ENCODE measurements at places on chromosomes 6 and 20.

DNA sequence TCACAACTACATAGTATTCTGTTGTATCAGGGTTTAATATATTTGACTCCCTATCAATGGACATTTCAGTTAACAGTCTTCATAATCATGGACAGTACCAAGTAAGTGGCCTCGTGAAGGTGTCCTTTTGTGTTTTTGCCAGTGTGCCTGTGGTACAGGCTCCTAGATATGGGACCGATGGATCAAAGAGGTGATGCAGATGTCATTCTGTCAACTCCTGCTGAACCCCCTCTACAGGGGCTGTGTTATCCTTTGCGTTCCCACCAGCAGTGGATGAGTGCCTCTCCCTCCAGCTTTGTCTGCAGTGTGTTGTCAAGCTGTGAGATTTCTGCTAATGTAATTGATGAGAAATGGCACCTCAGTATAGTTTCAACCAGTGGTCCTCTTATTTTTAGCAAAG, 210.7 kb downstream of the QKI start:
- DNase-seq: no peak

GRCh38 chr6:111573892-111574797, 31.5 kb downstream of the TRAF3IP2 start:
- peak; percentile 91 for DNase-seq

DNA sequence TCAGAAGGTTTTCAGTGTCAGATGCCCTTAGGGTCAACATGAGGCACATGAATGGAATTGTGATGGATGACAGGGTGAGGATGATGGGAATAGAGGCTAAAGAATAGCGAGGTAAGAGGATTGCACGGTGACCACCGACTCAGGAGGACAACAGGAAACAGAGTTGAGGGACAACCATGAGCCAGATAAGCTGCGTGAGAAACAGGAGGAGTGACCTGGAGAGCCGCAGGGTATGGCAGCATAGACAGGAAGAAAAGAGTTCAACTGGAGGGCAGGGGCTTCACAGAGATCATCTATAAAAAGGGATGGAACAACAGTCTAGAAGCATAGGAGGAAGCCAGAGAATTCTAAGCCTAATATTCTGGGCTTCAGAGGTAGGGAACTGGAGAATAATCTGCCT, 84.7 kb upstream of the ENPP5 start:
- no peak for DNase-seq

- no peak for DNase-seq
Measured at GRCh38 chr20:19850198-19850533, 92.1 kb downstream of the RIN2 start.

GRCh38 chr20:20551409-20551808, 161.0 kb downstream of the RALGAPA2 start:
- no peak for DNase-seq

GRCh38 chr20:44811150-44811685, 872 bp upstream of the RIMS4 start:
- no peak for DNase-seq

GRCh38 chr20:6590891-6591637, 176.4 kb upstream of the BMP2 start:
- peak; percentile 79 for DNase-seq

- DNase-seq: no peak
Measured at GRCh38 chr6:51737580-51738360, 349.6 kb downstream of the PKHD1 start.

- DNase-seq: no peak
Measured at GRCh38 chr20:9467995-9468394, 46.4 kb upstream of the LAMP5 start.

DNA sequence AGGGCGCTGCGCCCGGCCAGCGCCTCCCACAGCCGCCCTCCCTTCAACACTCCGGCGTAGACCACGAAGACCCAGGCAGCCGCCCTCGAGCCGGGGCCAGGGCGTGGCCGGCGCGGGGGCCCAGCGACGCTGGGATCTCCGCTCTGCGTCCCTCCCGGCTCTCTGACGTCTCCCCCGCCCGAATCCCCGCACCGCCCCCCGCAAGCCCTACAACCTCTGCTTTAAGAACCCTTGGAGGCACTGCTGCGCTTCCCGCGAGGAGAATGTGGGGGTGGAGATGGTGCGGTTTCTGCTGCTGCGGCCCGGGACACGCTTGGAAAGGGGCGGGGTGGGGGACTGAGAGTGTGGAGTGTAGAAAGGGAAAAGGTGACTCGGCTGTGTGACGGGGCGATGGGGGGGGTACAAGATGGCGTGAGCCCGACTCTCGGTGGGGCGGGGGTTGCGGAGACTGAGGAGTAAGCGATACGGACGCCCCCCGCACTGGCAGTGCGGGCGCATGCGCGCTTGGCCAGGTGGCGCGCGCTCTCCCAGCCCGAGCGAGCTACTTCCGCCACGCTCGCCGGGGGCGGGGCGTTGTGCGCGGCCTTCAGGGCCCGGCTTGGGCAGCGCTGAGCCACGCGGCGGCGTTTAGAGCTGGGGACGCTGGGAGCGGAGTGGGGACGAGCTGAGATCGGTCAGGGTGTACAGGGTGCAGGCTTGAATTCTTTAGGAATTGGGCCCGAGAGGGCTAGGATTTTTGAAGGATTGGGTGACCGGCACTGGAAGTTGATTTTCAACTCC, at the start of gene SUPT3H:
Gene SUPT3H, minus strand, starts transcription at position 381 of the 780 bp plus-strand sequence.
- peak; percentile 94 for DNase-seq

- peak; percentile 62 for DNase-seq
Measured at GRCh38 chr6:140486450-140487361, 1112.3 kb upstream of the CITED2 start.

DNA sequence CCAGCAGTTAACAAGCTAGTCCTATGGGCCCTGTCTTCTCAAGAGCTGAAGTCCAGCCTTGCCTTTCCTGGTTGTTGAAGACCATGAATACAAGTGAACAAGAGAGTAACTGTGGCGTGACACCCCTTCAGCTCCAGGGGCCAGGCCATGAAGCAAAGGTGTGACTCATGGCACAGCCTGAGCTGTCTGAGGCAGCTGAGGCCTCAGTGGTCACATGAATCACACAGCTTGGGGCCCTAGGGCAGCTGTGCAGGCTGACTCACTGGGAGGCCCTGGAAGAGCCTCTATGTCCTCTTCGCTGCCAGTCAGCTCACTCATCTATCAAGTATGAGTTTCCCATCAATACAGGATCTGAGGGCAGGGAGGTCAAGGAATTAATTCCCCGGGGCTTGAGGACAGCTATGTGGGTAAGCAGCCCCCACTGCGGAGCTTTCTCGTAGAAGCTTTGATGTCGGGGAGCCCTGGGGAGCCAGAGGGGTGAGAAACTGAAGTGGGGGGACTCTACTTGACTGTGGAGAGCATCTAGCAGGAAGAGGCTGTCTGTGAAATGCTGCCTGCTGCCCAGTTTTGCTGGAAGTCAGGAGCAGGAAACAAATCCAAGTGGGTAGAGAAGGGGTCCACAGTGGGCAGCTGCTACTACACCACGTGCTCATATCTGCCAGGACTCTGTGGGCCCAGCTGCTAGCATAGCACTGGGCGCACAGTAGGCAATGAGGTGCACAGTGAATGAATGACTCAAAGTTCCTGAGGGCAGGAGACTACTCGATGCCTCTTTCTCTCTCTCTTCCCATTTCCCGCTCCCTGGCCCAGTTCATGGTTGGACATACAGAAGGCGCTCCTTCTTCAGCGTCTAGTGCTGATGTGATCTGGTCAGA, 13.7 kb upstream of the FAM83C start:
- DNase-seq: peak; percentile 100

DNA sequence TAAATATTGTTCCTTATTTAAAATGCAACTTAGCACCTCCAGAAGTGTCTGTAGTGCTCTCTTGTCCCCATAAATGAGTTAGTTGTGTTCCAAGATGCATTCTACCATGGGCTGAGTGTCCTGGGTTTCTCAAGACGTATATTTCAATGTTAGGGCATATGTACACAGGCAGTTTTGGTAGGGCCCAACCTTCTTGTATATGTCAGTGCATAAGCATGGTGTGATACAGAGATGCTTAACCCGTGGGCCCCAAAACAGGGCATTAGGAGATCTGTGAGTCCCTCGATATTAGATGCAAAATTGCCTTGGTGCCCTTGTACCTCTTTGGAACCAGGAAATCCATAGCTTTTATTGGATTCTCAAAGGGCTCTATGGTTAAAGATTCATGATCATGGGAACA, 91.5 kb upstream of the HIVEP1 start:
- no peak for DNase-seq

GRCh38 chr20:25507385-25508082, 77.8 kb downstream of the NINL start:
- DNase-seq: no peak

DNA sequence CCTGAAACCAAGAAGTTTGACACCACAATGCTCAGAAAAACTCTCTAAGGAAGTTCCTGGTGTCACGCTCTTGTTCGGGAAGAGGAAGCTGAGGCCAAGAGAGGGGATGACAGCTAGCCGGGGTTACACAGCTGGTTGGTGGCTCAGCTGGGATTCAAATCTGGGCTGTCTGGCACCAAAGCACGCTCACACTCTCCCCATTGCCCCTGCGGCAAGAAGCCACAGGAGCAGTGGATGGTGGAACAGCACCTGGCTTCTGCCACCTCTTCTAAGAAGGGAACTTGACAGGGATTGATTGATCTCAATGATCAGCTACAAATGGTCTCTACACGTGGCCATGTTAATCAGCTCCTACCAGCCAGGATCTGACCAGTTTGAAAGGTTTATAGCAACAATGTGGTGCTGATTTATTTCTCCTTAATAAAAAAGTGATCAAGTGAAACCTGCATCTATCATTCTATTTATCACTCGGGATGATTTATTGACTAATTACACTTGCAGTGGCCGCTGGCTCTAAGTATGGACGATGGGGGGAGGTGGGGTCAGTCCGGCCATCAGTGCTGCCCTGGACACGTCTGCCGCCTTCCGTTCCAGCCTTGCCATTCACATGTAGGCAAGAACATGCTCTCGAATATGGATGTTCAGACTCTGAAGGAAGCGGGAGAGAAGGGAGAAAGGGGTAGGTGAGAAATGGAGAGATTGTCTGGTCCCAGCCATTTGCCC, 71.9 kb upstream of the TOP1 start:
- DNase-seq: no peak

DNA sequence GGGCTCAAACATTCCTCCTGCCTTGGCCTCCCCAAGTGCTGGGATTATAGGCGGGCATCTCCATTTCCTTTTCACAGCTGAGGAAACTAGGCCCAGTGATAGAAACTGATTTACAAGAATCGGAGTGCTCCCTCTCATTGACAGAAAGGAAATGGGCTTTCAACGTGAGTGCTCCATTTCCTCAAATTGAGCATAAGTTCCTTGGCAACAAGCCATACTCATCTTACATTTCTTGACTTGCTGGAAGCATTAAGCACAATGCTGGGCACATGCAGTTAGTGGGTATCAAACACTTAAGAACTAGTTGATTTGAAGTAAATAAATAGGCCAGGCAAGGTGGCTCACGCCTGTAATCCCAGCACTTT, 54.7 kb downstream of the FGD2 start:
- no peak for DNase-seq

DNA sequence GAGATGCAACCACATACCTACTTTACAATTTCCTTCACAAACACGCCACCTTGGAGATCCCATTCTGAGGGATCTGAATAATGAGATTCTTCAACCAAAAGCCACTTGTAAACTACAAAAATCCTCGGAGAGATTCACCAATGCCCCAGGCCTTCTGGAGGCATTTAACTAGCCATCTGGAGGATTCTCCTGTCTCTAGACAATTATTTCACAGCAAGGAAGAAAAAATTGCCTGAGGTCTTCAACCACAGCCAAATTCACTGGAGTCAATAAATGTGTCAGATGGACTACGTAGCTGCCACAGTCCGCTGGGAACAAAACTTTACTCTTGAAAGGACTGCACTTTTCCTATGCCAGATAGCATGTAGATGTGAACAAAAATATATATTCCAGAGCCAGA, 19.0 kb upstream of the DCDC2 start:
- DNase-seq: no peak

GRCh38 chr20:51138576-51138975, 115.7 kb upstream of the KCNG1 start:
- no peak for DNase-seq

DNA sequence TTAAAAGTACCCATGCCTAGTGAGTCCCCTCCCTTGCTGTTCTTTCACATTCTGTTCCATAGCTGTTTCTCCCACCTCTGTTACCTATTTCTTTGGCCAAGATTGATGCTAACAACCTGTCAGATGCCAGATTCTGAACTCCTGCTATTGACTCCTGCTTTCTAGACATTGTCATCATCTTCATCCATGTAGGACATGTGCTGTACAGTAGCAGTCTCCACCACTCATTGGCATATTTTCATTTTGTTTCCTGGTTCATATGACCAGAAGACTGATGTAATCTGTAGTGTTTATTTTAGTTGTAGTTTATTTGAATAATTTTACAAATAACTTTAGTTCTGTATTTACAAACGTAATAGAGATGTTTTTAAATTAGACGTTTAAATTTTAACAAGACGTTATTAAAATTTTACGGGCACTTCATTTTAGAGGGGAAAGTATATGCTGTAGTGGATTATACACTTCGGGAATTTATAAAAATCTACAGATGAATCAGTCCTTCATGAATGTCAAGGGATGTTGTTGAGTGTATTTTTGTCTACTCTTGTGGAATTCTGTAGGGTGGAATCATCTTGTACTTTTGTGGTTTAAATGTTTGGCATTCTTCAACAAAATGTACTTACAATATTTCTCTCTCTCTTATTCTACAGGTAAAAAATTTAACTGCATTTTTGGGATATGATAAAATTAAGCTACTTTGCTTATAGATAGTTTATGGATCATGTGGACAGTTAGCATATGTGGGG, 34.1 kb downstream of the TRMT11 start:
- DNase-seq: peak; percentile 59

DNA sequence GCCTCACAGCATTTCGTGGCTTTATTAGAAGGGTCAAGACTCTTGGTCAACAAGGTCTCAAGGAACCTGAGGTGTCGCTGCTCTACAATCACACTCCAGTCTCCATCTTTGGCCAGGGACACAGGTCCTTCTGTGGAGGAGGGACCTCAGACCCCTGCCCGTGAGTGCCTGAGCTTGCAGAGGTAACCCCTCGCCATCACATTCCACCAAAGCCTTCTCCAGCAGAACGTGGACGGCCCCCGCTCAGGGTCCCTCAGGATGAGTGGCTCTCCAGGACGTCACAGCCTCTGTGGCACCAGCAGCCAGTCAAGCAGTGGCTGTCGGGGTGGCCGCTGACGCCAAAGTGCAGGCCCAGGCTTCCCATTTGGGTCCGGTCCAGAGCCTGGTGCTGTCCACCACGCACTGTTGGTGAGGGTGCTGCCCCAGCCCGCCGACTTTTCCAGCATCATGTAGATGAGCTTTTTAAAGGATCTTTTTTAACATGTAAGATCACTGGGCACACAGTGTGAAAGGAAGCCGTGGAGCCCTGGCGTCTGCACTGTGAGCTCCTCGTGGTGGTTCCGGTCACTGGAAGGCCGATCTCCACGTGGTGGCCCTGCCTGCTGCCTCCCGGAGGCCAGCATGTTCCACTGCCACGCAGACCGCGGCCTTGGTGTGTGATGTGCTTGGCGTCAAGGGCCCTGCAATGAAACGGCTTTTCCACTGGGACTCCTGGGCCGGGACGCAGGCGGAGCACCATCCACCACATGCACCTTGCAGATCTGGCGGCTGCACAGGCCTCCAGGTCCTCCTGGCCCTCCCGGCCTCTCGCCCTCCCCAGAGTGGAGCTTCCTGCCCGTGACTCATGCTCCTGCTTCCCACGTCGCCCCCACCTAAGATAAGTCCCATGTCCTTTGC, 8.3 kb upstream of the KIF25 start:
- DNase-seq: no peak

- DNase-seq: no peak
Measured at GRCh38 chr6:16349544-16349943, 111.2 kb downstream of the GMPR start.

GRCh38 chr6:116512111-116512559, 696 bp downstream of the CALHM5 start:
- no peak for DNase-seq

All from fibroblast of upper back skin (primary cell).